ENCODE measurements at places on chromosomes 7 and 10.

GRCh38 chr7:139669106-139670061 is 108.4 kb downstream of the HIPK2 start:
- DNase-seq, result no peak

DNA sequence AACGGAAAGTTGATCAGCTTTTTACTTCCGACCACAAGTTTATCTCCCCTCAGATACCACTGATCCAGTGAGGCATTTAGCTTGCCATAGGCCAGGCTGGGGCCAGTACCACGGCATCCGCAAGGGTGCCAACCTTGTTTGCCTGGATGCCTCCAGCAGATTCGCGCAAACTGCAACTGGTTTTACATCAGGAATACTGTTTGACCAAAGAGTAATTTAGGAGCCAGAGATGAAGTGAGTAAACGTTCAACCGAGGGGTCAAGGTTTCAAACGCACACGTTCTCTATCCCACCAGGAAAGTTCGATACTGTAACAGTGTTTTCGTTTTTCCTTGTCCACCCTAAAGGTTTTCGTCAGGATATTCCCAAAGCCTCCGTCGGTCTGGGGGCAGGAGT is 266 bp upstream of the MDFIC start:
- DNase-seq, result no peak

DNA sequence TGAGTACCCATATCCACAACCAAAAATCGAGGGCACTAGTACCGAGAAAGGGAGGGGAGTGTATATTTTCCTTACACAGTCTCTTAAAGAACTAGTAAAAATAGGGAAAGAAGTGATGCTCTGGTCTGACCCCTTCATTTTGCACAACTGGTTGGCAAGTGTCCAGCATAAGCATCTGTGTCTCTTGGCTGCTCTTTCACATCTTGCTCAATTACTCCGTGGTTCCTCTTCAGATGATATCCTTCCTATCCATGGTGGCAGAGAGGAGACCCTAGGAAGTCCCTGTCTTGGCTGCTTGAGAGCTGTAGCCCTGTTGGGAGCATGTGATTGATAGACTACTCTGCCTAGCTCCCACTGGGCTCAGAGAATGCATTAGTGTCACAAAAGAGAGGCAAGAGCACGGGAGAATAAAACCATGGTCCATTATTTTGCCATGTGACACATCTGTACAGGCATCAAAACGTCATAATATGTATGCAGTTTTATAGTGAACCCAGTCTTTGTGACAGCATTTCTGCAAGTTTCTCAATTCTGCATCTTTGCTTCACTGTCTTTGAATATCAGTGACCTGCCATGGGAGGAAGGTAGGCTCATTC is 111.8 kb upstream of the ANKRD1 start:
- no peak for DNase-seq

DNA sequence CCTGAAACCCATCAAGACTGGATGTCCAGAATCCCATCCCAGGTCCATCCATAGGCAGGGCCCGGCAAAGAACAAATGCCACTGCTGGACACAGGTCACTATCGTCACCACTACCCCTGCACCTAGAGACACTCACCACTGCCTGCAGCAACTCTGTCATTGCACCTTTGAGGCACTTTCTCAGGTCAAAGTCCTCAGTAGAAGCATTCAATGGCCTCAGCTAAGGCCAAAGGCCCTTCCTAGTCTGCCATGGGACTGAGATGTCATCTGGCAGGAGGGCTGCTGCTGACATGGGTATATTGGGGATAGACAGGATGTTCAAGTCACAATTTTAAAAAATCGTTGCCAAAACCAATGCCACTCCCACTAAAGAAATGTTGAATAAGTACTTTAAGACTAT is 58.7 kb downstream of the GPAM start:
- no peak for DNase-seq

GRCh38 chr7:124667312-124668153 is 98.1 kb downstream of the GPR37 start:
- no peak for DNase-seq

DNA sequence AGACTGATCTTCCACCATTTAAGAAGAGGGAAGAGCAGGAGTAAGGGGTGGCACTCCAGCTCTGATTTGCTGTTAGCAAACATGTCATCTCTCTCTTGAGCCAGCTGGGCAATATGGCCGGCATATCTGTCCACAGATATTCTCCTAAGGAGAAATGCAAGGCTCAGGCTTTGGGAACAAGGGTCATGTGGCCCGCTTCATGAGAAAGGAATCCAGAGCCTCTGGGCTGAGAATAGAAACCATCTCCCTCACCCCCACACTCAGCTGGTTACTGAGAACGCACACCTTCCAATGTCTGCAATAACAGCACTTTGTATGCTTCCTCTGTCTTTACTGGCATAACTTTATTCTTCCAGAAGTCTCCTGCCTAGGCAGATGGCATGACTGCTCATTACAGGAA is 171.2 kb downstream of the ELMO1 start:
- DNase-seq, result no peak

GRCh38 chr7:22488643-22489462 is 11.1 kb downstream of the STEAP1B start:
- DNase-seq, result no peak

DNA sequence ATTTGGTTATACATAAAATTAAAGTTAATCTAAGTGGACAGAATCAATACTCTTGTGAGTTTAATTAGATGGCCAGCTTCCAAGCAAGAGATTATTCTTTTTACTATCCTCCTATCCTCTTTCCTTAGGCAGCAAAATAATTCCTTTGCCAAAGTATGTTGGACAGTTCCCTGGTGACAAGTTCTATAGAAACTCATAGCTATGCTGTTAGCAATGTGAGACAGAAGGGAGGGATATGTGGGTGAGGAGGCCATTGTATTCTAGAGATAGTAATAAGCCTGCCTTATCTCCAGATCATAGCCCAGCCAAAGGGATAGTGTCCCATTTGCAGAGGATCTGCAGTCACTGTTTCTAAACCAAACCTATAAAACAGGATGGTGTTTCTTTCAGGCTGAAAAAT is 181.6 kb upstream of the HDAC9 start:
- DNase-seq, result no peak

DNA sequence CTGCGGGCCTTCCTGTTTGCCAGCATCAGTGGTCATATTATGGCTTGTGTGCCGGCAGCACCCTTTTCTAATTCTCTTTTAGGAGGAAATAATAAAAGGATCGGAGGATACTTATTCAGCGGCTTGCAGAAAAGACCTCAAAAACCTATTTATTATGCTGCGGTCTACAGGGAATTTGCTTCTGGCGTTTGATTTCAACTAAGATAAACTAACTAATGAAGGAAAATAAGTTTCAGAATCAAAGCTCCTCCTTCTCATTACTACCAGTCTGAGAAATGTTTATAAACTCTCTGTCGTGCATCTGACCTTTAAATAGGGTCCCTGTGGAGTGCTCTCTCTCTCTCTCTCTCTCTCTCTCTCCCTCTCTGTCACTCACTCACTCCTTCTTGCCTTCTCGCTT is 335.0 kb upstream of the GLI3 start:
- no peak for DNase-seq

- no peak for DNase-seq
Measured at GRCh38 chr7:24965831-24966708, 13.9 kb downstream of the OSBPL3 start.

DNA sequence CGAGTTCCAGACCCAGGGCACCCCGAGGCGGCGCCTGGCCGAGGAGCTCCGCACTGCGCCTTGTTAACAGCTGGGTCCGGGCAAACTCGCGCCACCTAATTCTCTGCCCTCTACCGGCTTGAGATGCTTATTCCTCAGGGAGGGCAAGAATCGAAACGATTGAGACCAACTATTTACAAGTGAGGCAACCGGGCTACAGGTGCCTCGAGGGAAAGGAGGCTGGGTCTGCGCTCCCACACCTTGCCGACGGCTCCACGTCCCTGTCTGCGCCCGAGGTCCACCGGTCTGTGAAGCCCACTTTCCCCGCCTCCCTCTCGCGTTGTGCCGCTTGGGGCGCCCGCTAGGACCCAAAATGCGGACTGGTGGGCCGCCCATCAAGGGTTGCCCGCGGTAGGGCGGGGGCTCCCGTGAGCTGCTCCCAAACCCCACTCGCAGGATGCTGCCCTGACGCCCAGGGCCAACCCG is 527 bp downstream of the AKR1B1 start:
- no peak for DNase-seq

DNA sequence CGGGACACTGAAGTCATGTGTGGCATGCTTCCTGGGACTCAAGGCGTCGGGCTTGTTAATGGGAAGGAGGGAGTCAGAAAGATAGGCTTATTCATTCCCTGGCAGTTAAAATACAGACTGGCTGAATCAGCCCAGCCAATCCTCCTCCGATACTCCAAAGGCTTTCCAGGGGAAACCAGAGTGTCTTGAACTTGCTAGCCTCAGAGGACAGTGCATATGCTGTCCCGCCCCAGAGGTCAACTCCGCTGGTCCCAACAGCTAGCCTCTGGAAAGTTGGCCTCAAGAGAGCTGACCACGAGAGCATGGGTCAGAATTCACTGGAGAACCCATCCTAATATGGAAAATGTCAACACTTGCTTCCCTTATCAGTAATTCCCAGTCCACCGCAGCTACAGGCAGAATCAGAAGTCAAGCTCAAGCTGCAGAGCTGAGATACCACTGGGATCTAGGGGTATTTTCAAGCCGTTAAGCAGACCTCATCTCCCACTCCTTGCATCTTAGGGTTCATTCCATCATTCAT is 43.0 kb downstream of the ELMO1 start:
- no peak for DNase-seq

GRCh38 chr7:75663302-75663907 is 75.3 kb downstream of the HIP1 start:
- DNase-seq, result no peak

DNA sequence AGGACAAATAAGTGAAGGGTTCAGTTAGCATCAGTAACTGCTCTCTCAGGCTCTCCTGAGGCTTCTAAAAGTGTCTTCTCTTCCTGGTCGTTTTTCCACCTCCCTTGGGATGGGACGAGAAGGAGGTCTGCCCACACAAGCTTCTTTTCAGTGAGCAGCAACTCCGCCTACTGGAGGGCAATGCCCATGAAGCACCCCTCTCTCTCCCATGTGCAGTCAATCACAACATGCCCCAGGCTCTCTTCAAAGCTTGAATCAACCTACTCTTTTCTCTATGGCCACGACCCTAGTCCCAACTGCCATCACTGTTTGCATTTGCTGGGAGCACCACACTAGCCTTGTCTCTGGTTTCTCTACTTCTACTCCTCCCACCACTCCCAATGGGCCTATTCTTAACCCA is 135.6 kb downstream of the RPS24 start:
- no peak for DNase-seq

- DNase-seq, result no peak
Measured at GRCh38 chr7:113373863-113374262, 255.5 kb upstream of the SMIM30 start.

GRCh38 chr7:24143547-24143946 is 140.4 kb upstream of the NPY start:
- no peak for DNase-seq

DNA sequence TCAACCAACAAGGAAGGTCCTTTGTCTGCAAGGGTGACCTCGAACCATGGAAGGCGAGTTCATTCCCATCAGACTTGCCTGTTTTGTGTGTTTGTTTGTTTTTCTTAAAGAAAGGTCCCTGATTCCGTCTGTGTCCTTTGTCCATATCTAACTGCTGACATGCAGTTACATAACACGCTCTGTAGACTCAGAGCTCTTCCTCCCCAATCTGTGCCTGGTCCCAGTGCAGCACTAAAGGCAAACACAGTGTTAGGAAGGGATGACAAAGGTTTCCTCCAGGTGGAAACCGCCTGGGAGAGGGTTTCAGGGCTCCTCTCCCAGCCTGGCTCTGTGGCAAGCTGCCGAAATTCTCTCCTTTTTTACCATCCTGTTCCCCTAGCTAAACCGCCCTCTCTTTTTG is 13.4 kb downstream of the JCAD start:
- no peak for DNase-seq

DNA sequence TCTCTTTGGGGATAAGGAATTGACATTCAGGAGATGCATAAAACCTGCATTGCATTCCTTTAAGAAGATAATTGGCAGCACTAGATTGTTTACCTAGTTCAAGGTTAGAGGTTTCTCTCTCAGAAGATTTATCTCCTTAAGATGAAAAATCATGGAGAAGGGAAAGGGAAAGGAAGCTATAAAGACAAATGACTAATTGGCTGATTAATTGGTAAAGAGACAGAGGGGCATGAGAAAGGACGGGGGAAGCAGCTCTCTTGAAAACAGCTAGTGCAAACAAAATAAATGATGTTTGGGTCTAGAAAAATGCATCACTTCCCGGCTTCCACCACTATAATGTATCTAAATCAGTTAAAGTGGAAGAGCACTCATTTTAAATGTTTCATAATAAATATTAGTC is 941.2 kb downstream of the XPNPEP1 start:
- no peak for DNase-seq

Measured in esophagus squamous epithelium (tissue), 5 donors.